Breast epithelium (tissue), 4 donors: ENCODE measurements at places on chromosomes 1 and 21. TPM values are rescaled to one million over a fixed set of nuclear protein-coding genes. Genes with fewer than 3 reads are reported as not detected.

Gene GJA8
- total RNA-seq: not detected

Gene PYHIN1
- total RNA-seq: 2.9 TPM

Gene OPRD1
- total RNA-seq: not detected

Gene PLA2G2F
- not detected for total RNA-seq

Gene FAM3B
- total RNA-seq: 10.5 TPM

Gene ELAVL4
- not detected for total RNA-seq

Gene MARK1
- 9.8 TPM for total RNA-seq

Gene AADACL3
- total RNA-seq: under 0.01 TPM

Gene MROH7
- 5.3 TPM for total RNA-seq

Gene OLIG1
- total RNA-seq: not detected

Gene NEGR1
- total RNA-seq: 5.6 TPM

Gene NR1I3
- total RNA-seq: not detected

Gene PLA2G5
- total RNA-seq: 0.88 TPM

Gene TFF1
- total RNA-seq: 4.4 TPM

Gene FDPS
- 84.2 TPM for total RNA-seq

Gene GSTM1
- total RNA-seq: not detected

Gene TSSK3
- total RNA-seq: 3.4 TPM

Gene ESRRG
- 9.1 TPM for total RNA-seq

Gene IFI44
- 20.0 TPM for total RNA-seq

Gene GPR89B
- total RNA-seq: 26.5 TPM

Gene PUSL1
- 16.0 TPM for total RNA-seq

Gene INSRR
- total RNA-seq: 0.15 TPM

Gene FLG
- total RNA-seq: not detected

Gene LRRC53
- total RNA-seq: not detected

Gene GJA9
- total RNA-seq: not detected

Gene JAM2
- 11.9 TPM for total RNA-seq

Gene DRAM2
- total RNA-seq: 74.5 TPM

Gene CDC42
- 192 TPM for total RNA-seq

Gene PIGR
- 0.16 TPM for total RNA-seq

Gene GPATCH4
- 31.1 TPM for total RNA-seq

Gene RIMS3
- total RNA-seq: 0.64 TPM

Gene RNASEL
- 14.8 TPM for total RNA-seq

Gene TPRG1L
- 56.8 TPM for total RNA-seq

Gene TNFSF4
- total RNA-seq: 0.73 TPM

Gene PRCC
- 24.9 TPM for total RNA-seq
